GDM1 (cell line): ENCODE measurements at places on chromosomes 2 and 18.

DNA sequence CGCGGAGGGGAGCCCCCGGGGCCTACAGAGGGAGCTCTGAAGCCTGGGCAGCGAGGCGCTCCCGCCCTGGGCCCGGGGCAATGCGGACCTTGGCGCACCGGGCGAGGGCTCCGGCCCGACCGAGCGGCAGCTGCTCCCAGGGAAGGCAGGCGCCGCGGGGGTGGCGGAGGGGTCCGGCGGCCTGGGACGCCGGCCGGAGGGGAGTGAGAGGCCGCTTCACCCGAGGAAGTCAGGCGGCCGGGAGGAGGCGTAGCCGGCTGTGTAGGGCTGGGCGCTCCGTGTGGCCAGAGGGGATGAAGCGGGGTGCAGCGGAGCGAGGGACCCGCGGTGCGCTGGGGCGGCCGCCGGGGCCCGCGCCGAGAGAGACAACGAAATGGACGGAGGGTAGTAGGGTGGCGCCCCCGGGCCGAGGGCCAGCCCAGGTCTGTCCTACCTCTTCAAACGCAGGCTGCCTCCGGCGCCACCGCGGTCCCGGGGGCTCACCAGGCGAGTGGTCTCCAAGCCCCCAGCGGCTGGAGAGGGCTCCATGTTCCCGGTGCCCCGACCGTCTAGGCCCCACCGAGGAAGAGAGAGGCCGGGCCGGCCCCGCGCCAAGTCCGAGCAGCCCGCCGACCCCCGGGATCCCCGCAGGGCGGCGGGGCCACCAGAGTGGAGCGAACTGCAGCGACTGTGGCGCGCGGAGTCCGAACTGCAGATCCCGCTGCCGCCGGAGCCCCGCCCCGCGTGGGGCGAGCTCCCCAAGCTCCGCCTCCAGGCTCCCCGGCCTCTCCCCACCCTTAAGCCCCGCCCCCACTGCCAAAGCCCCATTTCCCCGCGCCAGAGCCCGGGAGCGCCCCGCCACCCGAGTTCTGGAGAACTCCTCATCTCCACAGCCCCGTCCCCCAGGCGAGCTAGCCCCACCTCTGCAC, at the start of gene SLC30A3:
Gene SLC30A3 (minus strand): TSS at position 669 of the 908 bp plus-strand sequence. CDS start 141 bp downstream, at position 528.
- no peak for DNase-seq

DNA sequence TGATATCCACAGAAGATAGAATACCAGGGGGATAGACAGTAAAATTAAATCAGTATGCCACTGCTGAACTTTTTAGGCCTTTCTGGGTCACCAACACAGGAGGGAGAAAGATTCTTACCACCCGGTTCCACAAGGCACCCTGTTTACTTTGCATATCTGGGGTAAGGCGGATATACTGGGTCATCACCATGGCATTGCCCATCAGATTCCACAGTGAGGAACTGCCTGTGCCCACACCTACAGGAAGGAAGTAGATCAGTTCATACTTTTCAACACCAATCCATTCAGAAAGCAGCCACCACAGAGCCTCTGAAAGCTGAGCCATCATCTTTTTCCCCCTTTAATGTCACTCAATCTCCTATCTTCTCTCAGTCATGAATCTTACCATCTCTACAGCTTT, 2.0 kb downstream of the LMAN2L start:
- no peak for DNase-seq

DNA sequence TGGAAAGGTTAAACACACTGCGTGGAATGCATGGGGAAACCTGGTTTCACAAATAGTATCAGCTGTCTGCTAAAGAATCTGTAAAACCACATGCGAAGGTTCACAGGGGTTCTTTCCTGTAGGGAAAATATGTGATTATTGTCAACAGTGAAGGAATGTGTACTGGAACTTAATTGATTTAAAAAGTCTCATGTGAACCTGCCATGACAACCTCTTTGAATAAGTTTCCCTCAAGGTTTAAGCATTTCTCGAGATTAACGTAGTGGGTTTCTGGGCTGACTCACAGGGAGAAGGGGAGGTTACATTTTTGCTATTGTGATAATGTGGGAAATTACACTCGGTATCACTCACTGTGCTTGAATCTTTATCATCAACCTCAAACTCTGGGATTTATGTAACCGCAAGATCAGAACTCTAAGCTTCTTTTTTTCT, 28.2 kb upstream of the IL1R1 start:
- DNase-seq, result no peak

GRCh38 chr18:45197526-45197970, 417.7 kb upstream of the SLC14A2 start:
- DNase-seq, result peak; percentile 72

DNA sequence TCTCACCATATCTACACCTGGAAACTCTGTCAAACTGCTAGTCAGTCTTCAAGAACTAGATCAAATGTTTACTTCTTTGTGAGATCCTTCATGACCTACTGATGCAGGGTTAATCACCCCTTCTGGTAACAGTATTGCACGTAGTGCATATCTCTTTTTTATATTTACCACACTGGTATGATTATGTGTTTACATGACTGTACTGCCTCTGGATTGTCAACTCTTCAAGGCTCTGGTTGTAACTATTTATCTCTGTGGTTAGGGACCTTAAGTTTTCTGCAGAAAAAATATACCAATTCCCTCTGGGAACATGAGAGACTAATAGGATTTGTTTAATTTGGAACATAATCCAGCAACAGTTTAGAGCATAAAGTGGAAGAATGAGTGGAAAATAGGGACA, 135.5 kb downstream of the PDE1A start:
- DNase-seq, result no peak

GRCh38 chr2:367246-367645, 79.4 kb upstream of the ALKAL2 start:
- DNase-seq, result no peak

DNA sequence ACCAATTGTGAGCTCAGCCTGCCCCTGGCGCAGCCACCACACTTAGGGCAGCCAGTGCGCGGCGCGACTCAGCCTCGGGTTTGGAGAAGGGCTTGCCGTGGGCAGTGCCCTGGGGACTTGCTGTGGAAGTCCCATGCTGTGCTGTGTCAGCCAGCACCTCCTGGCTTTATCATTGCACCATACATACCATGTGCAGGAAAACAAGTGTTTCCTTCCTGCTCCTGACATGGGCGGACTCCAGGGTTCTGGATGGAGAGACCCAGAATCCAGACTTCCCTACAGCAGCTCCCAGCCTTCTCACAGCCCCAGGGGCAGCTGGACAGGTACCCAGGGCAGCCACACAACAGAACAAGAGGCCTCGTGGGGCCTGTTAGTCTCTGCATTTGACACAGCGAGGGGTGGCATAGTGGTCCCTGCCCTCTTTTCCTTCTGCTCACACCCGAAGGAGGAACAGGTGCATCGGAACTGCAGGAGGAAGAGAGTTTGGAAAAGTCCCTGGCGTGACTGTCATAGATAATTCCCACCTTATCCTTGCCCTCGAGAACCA, 54.2 kb downstream of the SDC1 start:
- DNase-seq, result no peak

- no peak for DNase-seq
Measured at GRCh38 chr2:173282795-173283545, 71.7 kb upstream of the CDCA7 start.

- DNase-seq, result no peak
Measured at GRCh38 chr2:153222231-153223165, 256.1 kb downstream of the RPRM start.

DNA sequence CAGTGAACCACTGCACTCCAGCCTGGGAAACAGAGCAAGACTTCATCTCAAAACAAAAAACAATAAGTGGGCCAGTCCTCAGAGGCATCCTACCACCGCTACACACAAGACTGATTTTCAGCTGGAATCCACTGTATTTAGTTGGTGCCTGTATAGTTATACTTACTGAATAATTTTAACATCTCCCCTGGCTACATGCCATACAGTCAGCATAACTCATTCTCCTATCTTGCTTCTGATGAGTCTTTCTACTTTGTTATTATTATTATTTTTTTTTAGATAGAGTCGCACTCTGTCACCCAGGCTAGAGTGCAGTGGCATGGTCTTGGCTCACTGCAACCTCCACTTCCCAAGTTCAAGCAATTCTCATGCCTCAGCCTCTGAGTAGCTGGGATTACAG, 19.9 kb upstream of the CAB39 start:
- DNase-seq, result no peak

- DNase-seq, result no peak
Measured at GRCh38 chr2:231394211-231395141, 1.0 kb upstream of the B3GNT7 start.

DNA sequence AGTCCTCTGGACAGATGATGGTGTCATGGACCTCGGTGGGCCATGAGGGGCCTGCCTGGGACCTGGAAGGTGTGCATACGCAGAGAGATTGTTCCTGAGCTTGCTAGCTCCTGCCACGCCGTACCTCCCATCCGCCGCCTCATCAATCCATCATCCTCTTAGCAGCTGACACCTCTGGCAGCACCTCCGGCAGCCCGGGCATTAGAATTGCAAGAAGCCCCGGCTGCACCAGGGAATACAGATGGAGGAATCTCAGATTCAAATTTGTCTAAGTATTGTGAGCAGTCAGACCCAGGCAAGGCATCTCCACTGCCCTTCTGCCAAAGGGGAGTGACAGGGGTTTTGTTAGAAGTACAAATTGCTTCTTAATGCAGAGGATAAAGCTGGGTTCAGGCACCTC, 4.5 kb downstream of the C1QL2 start:
- no peak for DNase-seq

GRCh38 chr2:240919786-240920782, 13.9 kb downstream of the CROCC2 start:
- no peak for DNase-seq

DNA sequence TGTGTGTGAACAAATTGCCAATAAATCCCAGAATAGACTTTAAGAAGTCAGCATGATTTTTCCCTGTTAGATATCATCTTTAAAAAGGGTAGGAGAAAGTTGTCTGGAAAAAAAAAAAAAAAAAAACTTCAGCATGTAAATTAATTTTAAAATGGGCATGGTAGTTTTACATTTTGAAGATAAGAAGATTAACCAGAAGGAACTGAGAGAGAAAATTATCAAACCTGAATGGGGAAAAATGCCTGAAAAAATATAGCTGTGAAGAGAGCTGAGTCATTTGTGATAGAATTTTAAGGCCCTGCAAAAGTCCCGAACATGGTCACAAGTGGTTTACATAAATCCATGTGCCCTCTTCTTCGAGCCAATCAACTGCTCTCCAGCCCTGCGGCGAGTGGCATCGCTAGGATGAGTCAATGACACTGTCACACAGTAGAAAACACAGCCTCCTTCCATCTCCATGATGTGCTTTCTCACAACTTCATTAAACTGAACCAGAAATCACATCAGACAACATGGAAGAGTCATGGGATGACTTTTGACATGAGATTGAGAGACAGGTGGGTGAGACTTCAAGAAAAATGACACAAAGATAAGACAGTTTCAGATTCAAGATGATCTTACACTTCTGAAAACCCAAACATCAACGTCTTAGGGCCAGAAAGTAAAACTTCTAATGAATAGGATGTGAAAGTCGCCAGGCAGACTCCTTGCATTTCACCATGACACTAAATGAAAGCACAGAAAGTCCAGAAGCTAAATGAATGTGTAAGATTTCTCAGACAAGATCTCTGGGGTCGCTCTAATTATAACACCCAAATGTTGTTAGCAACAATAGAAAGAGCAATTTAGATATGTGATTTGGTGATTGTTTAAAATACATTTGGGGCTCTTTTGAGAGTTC, 273.0 kb upstream of the ID2 start:
- DNase-seq, result no peak

- DNase-seq, result no peak
Measured at GRCh38 chr18:38801640-38802039, 1236.0 kb upstream of the CELF4 start.

- no peak for DNase-seq
Measured at GRCh38 chr2:54602736-54603322, 120.6 kb upstream of the EML6 start.

- DNase-seq, result no peak
Measured at GRCh38 chr2:168086851-168087250, 160.5 kb downstream of the STK39 start.

DNA sequence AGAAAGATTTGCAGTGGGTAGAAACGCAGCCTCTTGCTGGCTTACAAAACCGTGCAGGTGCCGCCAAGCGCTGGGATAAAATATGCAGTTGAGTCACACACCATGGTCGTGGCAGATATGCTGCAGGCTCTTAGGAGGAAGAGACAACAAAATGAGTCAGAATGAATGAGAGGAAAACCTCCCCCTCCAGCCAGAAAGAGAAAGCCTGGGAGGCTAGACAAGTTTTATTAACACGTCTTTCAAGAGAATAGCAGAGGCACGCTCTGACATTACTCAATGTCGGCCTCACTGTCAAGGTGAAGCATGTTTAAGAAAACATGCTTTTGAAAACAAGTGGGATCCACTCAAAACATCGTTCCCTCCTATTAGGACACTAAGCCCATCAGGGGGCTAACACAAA, 37.1 kb upstream of the ZCCHC2 start:
- no peak for DNase-seq

GRCh38 chr2:176068419-176068832, 15.3 kb downstream of the EVX2 start:
- no peak for DNase-seq

DNA sequence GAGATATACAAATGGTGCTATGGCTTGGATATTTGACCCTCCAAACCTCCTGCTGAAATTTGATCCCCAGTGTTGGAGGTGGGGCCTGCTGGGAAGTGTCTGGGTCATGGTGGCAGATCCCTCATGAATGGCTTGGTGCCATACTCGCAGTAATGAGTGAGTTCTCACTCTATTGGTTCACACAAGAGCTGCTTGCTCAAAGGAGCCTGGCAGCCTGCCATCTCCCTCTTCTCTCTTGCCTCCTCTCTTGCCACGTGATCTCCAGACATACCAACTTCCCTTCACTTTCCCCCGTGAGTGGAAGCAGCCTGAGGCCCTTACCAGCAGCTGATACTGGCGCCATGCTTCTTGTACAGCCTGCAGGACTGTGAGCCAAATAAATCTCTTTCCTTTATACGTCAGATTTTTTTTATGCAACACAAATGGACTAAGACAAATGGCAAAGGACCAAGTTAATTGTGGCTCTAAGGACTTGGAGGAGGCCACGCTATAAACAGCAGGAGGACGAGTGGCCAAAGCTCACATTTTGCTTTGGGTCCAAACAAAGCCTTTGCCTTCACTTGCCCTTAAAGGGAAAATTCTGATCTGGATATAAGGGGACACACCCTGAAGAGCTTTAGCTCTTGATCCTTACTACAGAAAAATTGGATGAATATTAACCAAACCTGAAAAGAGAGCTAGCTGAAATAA, 214.7 kb downstream of the SS18 start:
- no peak for DNase-seq

- DNase-seq, result no peak
Measured at GRCh38 chr2:164287056-164287455, 334.2 kb downstream of the GRB14 start.

GRCh38 chr2:133642791-133643191, 74.5 kb upstream of the NCKAP5 start:
- no peak for DNase-seq

GRCh38 chr2:28681158-28681571, 70.5 kb upstream of the PPP1CB start:
- no peak for DNase-seq

DNA sequence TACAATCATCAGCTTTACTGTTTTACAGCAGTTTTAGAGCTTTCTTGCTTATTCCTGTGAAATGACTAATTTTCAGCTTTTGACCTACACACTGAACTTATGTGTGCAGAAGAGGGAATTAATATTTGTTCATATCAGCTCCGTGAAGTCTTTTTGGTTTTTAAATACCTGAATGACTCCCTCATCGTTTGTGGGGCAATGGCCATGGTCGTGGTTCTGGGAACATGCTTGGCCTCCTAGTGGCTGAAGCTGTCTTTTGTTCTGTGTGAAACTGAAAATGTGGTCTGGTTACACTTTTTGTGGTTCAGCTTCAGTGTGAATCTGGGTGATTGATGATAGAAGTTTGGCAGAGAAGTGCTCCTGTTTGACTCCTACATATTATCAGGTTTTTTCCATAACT, 408.1 kb downstream of the THSD7B start:
- DNase-seq, result no peak

GRCh38 chr2:27809761-27810241, 38.3 kb downstream of the MRPL33 start:
- DNase-seq, result no peak
